ENCODE measurements at places on chromosomes 3 and 15. TPM values are rescaled to one million over a fixed set of nuclear protein-coding genes. Genes with fewer than 3 reads are reported as not detected.

- H3K4me1 ChIP-seq = peaks cover 40% of the 10 kb centered on the region
- peak overlapping the region; percentile 94 for H3K4me3 ChIP-seq
- no peaks in the 10 kb centered on the region for H3K27me3 ChIP-seq
- DNase-seq = peak; percentile 75
- H3K27ac ChIP-seq = peak overlapping the region; percentile 97
- no peaks in the 10 kb centered on the region for H3K36me3 ChIP-seq
Measured at GRCh38 chr15:52677593-52678467, 1.4 kb downstream of the ATOSA start.

- H3K4me3 ChIP-seq = no peak overlapping the region
- H3K27ac ChIP-seq = no peak overlapping the region
- H3K36me3 ChIP-seq = no peaks in the 10 kb centered on the region
- no peaks in the 10 kb centered on the region for H3K27me3 ChIP-seq
- no peak for DNase-seq
Measured at GRCh38 chr3:190853464-190853863, 9.0 kb downstream of the GMNC start.

ROPN1 gene
- not detected for total RNA-seq

ABCC5 gene
- 20.1 TPM for total RNA-seq

GRCh38 chr3:56302417-56302816 is 165.8 kb downstream of the ERC2 start:
- H3K27me3 ChIP-seq = no peaks in the 10 kb centered on the region
- no peak overlapping the region for H3K27ac ChIP-seq
- H3K4me1 ChIP-seq = no peaks in the 10 kb centered on the region

- no peaks in the 10 kb centered on the region for H3K27me3 ChIP-seq
- peaks cover 15% of the 10 kb centered on the region for H3K4me1 ChIP-seq
- no peak overlapping the region for H3K27ac ChIP-seq
- no peak overlapping the region for H3K4me3 ChIP-seq
Measured at GRCh38 chr3:46662771-46663551, 30.5 kb downstream of the ALS2CL start.

C3orf70 gene
- total RNA-seq = 1.0 TPM

DNA sequence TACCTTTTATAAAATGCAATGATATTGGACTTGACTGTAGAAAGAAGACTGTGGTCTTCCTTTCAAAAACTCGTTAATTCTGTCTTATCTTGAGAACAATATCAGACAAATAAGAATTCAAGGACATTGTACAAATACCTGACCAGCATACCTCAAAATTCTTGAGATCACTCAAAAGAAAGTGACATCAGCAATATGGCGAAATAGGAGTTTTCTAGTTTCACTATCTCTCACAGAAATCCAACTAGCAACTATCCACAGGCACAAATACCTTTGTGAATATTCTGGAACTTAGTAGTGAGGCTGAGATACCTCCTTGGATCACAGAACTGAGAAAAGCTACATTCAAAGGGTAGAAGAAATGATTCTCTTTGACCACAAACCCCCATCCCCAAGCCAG is 419.7 kb downstream of the ZNF385D start:
- H3K36me3 ChIP-seq = no peaks in the 10 kb centered on the region
- H3K4me1 ChIP-seq = no peaks in the 10 kb centered on the region
- H3K27me3 ChIP-seq = no peaks in the 10 kb centered on the region

- no peaks in the 10 kb centered on the region for H3K4me1 ChIP-seq
- no peak overlapping the region for H3K27ac ChIP-seq
- no peak for DNase-seq
- H3K4me3 ChIP-seq = no peak overlapping the region
- no peaks in the 10 kb centered on the region for H3K27me3 ChIP-seq
- H3K36me3 ChIP-seq = no peaks in the 10 kb centered on the region
Measured at GRCh38 chr3:60403866-60404265, 847.4 kb downstream of the FHIT start.

CYP19A1 gene
- total RNA-seq = not detected

GRCh38 chr3:9932843-9933560 is 632 bp upstream of the CRELD1 start:
- peak overlapping the region; percentile 43 for H3K4me3 ChIP-seq
- no peaks in the 10 kb centered on the region for H3K27me3 ChIP-seq

RABL3 gene
- 9.9 TPM for total RNA-seq

- H3K4me1 ChIP-seq = no peaks in the 10 kb centered on the region
- H3K27ac ChIP-seq = no peak overlapping the region
- DNase-seq = no peak
Measured at GRCh38 chr15:39735120-39735717, 47.4 kb downstream of the FSIP1 start.

ARGFX gene
- not detected for total RNA-seq

All from body of pancreas (tissue), 4 donors.